ENCODE measurements at places on chromosomes 2 and 18.

DNA sequence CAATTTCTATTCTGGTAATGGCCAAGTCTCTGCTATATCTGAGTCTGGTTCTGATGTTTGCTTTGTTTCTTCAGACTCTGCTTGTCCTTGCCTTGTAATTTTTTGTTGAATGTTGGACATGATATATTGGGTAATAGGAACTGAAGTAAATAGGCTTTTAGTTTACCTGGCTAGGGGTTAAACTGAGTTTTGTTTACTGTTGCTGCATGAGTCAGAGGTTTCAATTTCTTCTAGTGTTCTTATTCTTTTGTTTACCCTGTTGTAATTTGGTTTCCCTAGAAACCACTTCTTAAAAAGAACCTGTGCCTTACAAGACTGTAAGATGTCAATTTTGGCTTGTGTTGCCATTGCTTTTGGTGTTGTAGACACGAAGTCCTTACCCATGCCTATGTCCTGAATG is 285.0 kb upstream of the KCNH7 start:
- no peaks in the 10 kb centered on the region for H3K4me1 ChIP-seq
- no peaks in the 10 kb centered on the region for H3K27me3 ChIP-seq
- DNase-seq = no peak
- no peak overlapping the region for H3K4me3 ChIP-seq

DNA sequence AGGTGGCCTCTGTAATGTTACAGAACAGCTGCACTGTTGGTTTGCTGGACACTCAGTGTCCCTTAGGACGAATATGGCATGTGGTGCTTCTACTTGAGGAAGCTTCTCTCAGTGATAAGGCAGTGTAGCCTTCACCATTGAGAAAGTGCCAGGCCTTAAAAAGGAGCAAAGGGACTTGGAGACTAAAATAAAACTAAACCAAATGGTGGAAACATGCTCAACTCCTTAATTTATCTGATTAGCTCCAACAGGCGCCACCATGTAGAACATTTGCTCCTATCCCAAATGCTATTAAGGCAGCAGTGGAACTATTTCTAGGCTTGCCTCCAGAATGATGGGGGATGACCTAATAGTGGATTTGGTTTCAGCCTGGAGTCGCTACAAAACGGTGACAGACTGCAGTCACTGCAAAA is 77.5 kb upstream of the MYL1 start:
- H3K36me3 ChIP-seq = no peaks in the 10 kb centered on the region
- no peaks in the 10 kb centered on the region for H3K4me1 ChIP-seq
- no peaks in the 10 kb centered on the region for H3K27me3 ChIP-seq
- H3K4me3 ChIP-seq = no peak overlapping the region
- H3K27ac ChIP-seq = no peak overlapping the region

DNA sequence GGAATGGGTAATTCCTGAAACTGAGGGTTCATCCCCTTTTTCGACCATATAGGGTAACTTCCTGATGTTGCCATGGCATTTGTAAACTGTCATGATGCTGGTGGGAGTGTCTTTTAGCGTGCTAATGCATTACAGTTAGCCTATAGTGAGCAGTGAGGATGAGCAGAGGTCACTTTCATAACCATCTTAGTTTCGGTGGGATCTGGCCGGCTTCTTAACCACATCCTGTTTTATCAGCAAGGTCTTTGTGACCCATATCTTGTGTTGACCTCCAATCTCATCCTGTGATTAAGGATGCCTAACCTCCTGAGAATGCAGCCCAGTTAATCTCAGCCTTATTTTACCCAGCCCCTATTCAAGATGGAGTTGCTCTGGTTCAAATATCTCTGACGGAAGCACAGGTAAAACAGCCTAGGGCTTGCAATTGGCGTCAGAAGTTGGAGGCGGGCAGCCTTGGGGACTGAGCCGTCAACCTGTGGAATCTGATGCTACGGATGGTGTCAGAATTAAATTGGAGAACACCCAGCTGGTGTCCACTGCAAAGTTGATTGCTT is 19.5 kb downstream of the RALBP1 start:
- no peak for DNase-seq
- H3K36me3 ChIP-seq = no peaks in the 10 kb centered on the region
- peaks cover 3% of the 10 kb centered on the region for H3K4me1 ChIP-seq
- H3K27me3 ChIP-seq = no peaks in the 10 kb centered on the region

- DNase-seq = no peak
- H3K27me3 ChIP-seq = no peaks in the 10 kb centered on the region
- H3K4me3 ChIP-seq = no peak overlapping the region
- H3K36me3 ChIP-seq = no peaks in the 10 kb centered on the region
Observed at GRCh38 chr2:20440001-20440560, 6.8 kb upstream of the RHOB start.

DNA sequence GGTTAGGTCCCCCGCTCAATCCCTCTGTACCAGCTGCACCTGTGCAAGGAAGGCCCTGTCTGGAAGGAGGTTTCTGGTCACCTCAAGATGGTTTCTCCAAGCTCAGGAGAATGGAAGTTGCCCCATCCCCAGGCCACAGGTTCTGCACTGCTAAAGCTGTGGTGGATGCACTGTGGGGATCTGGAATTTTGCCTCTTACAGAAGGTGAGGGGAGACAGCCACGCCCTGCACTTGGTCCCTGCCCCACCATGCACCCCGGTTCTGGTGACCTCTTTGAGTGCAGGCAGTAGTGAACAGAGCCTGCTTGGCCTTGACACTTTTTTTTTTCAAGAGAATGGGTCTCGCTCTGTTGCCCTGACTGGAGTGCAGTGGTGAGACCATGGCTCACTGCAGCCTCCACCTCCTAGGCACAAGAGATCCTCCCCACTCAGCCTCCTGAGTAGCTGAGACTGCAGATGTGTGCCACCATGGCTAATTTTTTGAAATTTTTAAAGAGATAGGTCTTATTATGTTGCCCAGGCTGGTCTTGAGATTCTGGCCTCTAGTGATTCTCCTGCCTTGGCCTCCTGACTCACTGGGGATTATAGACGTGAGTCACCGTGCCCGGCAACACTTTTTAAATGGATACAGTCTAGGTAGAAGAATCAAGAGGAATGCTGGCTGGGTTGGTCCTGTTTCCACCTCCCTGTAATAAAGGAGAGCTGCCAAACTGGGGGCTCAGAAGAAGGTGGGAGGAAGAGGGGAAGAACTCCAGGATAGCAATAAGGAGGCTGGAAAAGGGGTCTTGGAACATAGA is 5.8 kb upstream of the NT5DC4 start:
- no peak for DNase-seq
- no peak overlapping the region for H3K27ac ChIP-seq
- H3K4me3 ChIP-seq = no peak overlapping the region

DNA sequence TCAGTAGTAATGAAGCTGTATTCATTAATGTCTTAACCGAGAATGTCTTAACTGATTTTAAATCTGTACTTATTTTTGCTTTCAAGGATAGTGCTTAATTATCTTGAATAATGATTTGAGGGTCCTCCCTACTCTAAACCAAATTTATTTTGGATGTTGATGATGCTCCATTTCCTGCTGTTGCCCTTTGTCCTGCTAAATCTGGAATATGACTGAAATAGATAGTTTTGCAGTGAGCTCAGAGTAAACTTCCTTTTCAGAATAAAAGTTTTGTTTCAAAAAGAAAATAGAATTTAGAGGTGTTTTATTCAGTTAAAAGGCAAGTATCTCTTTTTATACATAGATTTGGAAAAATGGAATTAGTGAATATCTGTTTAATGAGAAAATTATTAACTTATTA is 8.1 kb downstream of the NBEAL1 start:
- no peak overlapping the region for H3K4me3 ChIP-seq
- no peaks in the 10 kb centered on the region for H3K36me3 ChIP-seq
- no peak for DNase-seq
- no peak overlapping the region for H3K27ac ChIP-seq
- no peaks in the 10 kb centered on the region for H3K4me1 ChIP-seq

- no peaks in the 10 kb centered on the region for H3K27me3 ChIP-seq
- no peak overlapping the region for H3K27ac ChIP-seq
- DNase-seq = no peak
Observed at GRCh38 chr2:228131833-228132232, 49.7 kb downstream of the SPHKAP start.

- DNase-seq = peak; percentile 74
- no peaks in the 10 kb centered on the region for H3K36me3 ChIP-seq
- H3K4me1 ChIP-seq = no peaks in the 10 kb centered on the region
- H3K4me3 ChIP-seq = no peak overlapping the region
- H3K27me3 ChIP-seq = no peaks in the 10 kb centered on the region
Observed at GRCh38 chr2:237026981-237027711, 58.5 kb upstream of the COPS8 start.

GRCh38 chr2:68345129-68345875 is 19.8 kb upstream of the PLEK start:
- H3K27ac ChIP-seq = no peak overlapping the region
- no peak overlapping the region for H3K4me3 ChIP-seq
- DNase-seq = no peak
- H3K36me3 ChIP-seq = no peaks in the 10 kb centered on the region
- no peaks in the 10 kb centered on the region for H3K27me3 ChIP-seq

DNA sequence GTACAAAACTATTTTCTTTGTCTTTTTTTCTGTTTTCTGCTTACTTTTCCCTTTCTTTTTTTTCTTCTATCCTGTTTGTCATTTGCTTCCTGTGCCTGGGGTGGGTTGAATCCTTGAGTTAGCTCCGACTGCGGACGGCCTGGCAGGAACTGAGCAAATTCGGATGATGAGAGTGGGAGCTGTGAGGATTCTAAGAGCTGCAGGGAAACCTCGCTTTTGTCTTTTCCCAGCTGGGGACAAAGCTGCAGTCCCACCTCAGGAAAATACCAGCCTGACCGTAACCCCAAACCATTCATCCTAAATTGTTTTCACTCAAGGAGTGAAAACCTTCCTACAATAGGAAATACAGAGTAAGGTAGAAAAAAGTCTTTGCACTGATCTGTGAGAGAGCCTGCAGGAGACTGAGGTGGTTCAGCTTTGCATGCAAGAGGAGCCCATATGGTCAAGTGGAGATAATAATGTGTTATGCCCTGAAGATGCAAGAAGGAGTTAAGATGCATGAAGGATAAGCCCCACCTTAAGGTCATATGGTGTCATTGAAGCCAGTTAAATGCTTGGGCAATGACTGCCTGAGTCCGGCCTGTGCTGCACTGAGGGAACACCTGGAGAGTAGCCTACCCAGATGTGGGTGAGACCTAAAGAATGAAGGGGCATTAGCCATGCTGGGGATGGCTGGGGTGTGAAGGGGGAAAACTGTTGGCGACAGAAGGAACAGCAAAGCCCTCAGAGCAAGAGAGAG is 31.7 kb upstream of the ARL4C start:
- H3K27me3 ChIP-seq = no peaks in the 10 kb centered on the region
- no peak overlapping the region for H3K4me3 ChIP-seq
- H3K4me1 ChIP-seq = peaks cover 7% of the 10 kb centered on the region
- DNase-seq = no peak

DNA sequence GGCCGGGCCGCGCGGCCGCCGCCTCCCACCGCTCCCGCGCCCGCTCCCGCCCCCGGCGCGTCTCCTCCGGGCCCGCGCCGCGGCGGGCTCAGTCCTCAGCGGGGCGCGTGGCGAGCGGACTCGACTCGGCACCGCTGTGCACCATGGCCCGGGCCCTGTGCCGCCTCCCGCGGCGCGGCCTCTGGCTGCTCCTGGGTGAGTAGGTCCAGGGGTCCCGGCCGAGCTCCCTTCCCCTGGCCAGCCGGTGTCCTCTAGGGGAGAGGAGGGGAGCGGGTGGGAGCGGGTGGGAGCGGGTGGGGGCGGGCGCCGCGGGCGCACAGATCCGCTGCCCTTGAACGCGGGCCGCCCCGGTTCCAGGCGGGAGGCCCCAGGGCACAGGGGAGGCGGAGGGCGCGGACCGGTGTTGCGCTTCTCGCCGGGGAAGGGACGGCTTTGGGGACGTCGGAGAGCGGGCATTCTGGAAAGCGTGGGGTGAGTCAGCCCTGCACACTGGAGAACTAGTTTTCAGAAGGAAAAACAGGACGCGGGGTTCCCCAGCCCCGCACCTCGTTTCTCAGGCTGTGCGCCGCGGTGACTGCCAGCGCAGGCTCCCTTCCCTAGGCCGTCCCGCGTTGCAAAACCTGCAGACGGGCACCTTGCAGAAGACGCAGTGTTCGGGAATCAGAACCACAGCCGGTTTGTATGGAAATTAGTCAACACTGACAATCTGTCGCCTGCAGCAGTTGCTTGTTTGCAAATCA is at the start of gene RAMP1:
TSS of gene RAMP1 (plus strand) at position 91 of the 740 bp plus-strand sequence. CDS start at position 144, 53 bp downstream.
- H3K4me3 ChIP-seq = peak within 1 kb of the TSS; percentile 47
- DNase-seq = no peak

DNA sequence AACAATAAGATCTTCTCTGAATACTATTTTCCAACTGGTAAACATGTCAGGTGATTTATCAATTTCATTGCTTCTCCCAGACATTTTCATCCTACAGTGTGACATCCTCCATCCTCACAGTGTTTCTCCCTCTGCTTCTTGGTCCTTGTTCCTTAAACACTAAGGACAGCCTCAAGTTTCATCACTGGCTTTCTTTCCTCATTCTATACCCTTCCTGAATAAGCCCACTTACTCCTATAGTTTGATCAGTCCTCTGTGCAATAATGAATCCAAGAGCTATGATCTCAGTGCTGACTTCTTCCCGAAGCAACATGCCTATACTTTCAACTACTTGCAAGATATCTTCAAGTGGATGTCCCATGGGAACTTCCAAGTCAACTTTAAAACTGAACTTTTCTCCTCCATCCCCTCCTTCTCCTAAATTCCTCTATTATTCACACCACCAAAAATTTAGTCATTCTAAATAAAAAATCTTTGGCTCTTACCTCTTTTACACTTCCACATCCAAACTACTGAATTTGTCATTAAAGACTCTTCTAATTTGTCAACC is 87.6 kb downstream of the FAM228A start:
- DNase-seq = no peak
- H3K27me3 ChIP-seq = no peaks in the 10 kb centered on the region
- H3K4me1 ChIP-seq = no peaks in the 10 kb centered on the region

DNA sequence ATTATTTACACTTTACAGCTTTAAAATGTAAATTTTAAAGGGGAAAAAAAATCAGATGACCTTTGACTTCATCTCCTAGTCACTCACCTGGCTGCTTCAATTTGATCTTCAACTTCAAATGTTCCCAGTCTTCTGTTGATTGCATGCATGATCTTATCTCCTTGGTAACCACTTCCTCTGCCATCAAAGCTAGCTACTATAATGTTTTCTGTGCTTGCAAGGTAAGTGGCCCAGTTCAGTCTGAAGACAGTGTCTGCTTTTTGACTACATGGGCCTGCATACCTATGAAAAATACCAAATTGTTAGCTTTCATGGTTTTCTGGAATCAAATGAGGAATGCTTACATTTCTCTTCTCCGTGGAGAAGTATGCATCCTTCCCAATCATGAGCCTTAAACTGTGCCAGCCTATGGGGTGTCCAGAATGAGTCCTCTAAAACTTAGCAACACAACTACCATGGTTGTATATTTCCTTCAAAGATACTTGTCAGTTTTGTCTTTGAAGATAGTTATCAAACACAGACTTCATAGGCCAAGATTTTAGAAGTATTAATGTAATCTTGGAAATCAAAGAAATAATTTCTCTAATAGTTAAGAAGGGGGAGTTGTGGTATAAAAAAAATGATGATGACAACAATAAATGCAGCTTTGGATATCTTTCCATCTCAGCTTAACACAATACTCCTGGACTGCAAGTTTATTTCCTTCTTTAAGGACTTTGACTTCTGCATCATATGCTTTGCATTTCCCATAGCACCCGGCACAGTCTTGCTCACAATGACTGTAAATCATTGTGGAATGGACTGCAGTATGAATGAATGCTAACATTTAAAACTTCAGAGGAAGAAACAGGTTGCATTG is 62.1 kb downstream of the DPP4 start:
- no peak overlapping the region for H3K4me3 ChIP-seq
- DNase-seq = no peak
- H3K4me1 ChIP-seq = no peaks in the 10 kb centered on the region

GRCh38 chr2:56014046-56014730 is 90.6 kb upstream of the EFEMP1 start:
- H3K4me3 ChIP-seq = no peak overlapping the region
- no peaks in the 10 kb centered on the region for H3K36me3 ChIP-seq
- no peak for DNase-seq
- H3K27me3 ChIP-seq = no peaks in the 10 kb centered on the region
- H3K4me1 ChIP-seq = peaks cover 3% of the 10 kb centered on the region
- H3K27ac ChIP-seq = no peak overlapping the region
